ENCODE measurements at places on chromosomes 12 and 14.

- DNase-seq = no peak
These were observed 11.4 kb downstream of the EIF2S1 start for GRCh38 chr14:67371247-67372148.

DNA sequence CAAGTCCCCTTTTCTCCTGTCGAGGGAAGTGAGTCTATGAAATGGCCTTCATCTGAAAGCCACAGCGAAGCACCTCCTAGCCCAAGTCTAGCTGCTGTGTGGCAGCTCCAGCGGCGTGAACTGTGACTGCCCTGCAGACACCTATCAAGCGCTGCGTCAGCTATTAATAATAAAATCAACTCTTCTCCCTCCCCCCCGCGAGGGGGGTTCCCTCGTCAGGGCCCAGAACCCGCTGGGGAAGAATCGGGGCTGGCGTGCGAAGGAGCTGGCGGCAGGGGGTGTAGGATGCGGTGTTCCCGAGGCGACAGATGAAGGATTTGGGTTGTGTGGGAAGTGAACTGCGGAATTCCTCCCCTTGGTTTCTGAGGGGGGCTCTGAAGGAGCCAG, 662 bp upstream of the ATP2A2 start:
- DNase-seq = peak; percentile 57

DNA sequence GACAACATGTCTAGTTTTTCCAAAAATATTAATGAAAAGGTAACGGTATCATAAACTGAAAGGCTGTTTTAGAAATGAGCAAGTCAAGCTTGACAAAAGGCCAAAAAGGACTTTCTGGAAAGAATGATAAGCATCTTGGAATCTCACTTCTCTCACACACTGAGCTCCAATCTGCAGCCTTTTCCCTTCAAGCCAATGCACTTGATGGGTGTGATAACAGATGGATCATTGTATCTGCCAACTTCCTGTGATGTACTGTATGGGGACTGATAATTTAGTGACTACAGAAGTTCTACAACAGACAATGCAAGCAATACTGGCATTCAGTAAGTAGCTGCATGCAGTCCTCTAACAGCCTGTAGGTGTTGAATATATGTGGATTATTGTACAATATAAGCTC, 147.1 kb downstream of the MED13L start:
- peak; percentile 72 for DNase-seq

- no peak for DNase-seq
These were observed 69.7 kb downstream of the PKP2 start for GRCh38 chr12:32826807-32827412.

- no peak for DNase-seq
These were observed 693.9 kb downstream of the MED13L start for GRCh38 chr12:115583591-115583990.

- DNase-seq = no peak
These were observed 36.4 kb downstream of the TMTC2 start for GRCh38 chr12:82723093-82723492.

GRCh38 chr12:29242921-29243431, 93.9 kb downstream of the FAR2 start:
- no peak for DNase-seq

- DNase-seq = peak; percentile 45
These were observed 89.6 kb downstream of the ARF6 start for GRCh38 chr14:49982501-49982951.

- DNase-seq = no peak
These were observed 248.2 kb downstream of the SLC41A2 start for GRCh38 chr12:104709692-104710435.

- DNase-seq = no peak
These were observed 129.4 kb downstream of the RPAP3 start for GRCh38 chr12:47576289-47576945.

GRCh38 chr14:38387821-38388220, 131.9 kb upstream of the CLEC14A start:
- no peak for DNase-seq

DNA sequence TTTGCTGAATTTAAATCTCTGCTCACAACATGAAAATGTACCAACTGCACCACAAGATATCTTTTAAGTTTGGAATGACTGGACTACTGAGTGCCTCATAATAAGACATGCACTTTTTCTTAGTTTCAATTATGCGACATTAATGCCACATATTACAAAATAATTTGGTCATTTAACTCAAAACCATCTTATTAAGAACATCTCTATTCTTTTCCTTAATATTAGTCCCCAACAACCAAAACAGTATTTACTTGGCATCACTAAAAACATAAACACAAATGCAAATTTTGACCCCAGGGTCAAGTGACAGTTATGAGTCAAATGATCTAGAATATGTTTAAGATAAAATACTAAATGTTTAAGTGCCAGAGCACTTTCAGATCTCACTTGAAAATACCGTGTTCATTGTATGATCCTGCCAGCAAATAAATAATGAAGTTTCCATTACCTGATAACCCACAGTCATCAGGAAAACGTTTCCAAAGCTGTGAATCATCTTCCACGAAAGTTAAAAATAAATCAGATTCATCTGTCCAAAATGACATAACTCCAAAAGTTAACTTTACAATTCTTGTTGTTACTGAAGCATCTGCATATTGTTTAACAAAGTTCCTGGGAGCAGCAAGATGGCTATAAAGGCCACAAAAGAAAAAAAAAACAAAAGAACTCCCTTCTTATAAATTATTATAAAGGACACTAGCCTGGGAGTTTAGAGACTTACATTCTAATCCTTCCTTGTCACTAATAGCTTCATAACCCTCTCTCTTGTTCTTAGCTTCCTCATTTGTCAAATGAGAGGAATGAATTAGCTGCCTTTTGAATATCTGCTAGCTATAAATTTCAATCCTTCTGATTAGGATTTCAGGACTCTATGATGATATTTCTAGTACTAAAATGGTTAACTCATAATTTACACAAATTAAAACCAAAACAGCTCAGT, 30.5 kb upstream of the AP4S1 start:
- DNase-seq = peak; percentile 55

- peak; percentile 27 for DNase-seq
These were observed 1.1 kb downstream of the IPO8 start for GRCh38 chr12:30694412-30695198.

DNA sequence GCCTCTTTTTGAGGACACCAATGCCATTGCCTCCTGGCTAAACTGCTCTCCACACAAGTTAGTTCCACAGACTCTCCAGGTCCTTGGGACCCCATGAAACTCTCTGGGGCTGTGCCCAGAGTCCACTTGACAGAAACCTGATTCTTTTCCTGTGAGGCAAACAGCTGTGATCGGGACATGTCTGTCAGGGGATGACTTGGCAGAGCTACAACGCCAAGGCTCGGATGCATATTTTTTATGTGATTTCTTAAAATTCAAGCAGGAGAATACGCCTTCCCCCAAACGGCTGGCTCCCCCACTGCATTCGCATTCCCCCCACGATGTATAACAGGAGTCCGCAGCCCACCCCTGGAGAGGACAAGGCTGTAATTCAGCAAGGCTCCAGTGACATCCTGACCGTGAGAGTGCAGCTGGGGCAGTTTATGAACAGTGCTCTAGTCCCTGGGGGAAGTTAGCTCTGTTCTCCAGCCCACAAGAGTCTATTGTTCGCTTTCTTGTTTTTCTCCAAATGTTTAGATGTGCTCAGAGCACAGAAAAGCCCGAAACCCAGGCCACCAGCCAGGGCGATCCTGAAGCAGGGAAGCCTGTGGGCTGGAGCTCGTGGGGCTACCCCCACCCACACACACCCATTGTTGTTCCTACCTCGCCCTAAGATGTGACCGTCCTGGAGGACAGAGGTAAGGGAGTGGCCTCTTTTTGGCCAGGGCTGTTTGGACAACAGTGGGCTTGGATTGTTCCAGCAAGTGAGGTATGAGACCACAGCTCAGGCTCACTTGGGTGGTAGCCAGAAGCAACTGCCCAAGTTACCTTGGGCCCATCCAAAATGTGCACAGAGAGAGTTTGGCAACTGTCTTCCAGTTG, 159.5 kb downstream of the ZFP36L1 start:
- peak; percentile 80 for DNase-seq

GRCh38 chr14:97046967-97047366, 249.8 kb downstream of the VRK1 start:
- DNase-seq = peak; percentile 10

Data from muscle of back (tissue), 13 donors.